Type B pancreatic cell (in vitro differentiated cells): ENCODE measurements at places on chromosomes 11 and 22.

DNA sequence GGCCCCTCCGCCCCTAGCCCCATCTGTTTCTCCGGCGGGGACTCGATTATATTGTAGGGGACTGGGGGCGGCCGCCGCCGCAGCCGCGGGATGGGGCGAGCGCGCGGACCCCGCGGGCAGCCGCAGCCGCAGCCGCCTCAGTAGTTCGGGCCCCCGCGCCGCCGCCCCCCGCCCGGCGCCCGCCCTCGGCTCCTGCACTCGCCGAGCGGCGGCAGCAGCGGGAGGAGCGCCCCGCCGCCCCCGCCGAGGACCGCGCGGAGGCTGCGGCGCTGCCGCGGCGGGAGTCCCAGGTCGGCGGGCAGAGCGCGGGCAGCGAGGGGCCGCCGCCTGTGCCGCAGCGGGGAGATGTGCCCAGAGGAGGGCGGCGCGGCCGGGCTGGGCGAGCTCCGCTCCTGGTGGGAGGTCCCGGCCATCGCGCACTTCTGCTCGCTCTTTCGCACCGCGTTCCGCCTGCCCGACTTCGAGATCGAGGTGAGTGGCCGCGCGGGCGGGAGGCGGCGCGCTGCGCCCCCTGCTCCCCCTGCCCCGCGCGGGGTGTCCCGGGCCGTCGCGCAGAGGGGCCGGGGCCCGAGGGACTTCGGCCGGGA is at the start of gene CECR2:
CECR2 (plus strand) TSS at position 22 of the 587 bp plus-strand sequence; CDS start at position 346, 324 bp downstream.
- peak; percentile 80 for DNase-seq

- DNase-seq, result peak; percentile 52
Observed at GRCh38 chr11:120179057-120179672, 31.7 kb upstream of the OAF start.

- no peak for DNase-seq
Observed at GRCh38 chr11:117833401-117833891, 8.9 kb upstream of the FXYD2 start.

- DNase-seq, result no peak
Observed at GRCh38 chr11:88507771-88508417, 170.4 kb upstream of the CTSC start.

GRCh38 chr22:29388759-29389090 is 355 bp upstream of the AP1B1 start:
- no peak for DNase-seq

GRCh38 chr22:40651057-40651456 is 14.5 kb upstream of the MRTFA start:
- no peak for DNase-seq

- DNase-seq, result no peak
Observed at GRCh38 chr11:92628401-92629292, 340.8 kb upstream of the MTNR1B start.

- DNase-seq, result no peak
Observed at GRCh38 chr22:44547371-44547770, 49.3 kb upstream of the RTL6 start.

GRCh38 chr22:44935724-44936123 is 74.1 kb downstream of the PHF21B start:
- no peak for DNase-seq

DNA sequence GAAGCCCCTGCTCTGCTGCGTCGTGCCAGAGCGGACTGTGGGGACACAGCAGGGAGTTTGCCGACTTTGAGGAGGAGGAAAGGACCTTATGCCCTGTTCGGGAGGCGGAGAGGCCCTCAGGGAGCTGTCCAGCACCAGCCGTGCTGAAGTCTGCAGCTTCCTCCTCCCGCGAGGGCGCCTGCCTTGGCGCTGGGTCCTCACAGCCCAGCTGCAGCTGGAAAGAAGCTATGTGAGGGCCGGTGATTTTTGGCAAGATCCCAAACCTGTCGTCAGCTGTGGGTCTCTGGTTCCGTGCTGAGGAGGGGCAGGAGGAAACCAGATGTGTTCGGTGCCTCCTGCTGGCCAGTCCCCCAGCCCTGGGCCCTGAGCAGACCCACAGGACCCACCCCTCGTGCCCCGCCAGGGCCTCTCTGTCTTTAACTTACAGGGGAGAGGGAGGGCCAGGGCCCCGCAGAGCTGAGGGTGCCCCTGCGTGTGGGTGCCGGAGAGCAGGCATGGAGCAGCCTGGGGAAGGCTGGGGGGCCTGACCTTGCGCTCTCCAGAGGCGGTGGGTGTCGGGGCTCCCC is 12.0 kb downstream of the BRSK2 start:
- DNase-seq, result peak; percentile 90

DNA sequence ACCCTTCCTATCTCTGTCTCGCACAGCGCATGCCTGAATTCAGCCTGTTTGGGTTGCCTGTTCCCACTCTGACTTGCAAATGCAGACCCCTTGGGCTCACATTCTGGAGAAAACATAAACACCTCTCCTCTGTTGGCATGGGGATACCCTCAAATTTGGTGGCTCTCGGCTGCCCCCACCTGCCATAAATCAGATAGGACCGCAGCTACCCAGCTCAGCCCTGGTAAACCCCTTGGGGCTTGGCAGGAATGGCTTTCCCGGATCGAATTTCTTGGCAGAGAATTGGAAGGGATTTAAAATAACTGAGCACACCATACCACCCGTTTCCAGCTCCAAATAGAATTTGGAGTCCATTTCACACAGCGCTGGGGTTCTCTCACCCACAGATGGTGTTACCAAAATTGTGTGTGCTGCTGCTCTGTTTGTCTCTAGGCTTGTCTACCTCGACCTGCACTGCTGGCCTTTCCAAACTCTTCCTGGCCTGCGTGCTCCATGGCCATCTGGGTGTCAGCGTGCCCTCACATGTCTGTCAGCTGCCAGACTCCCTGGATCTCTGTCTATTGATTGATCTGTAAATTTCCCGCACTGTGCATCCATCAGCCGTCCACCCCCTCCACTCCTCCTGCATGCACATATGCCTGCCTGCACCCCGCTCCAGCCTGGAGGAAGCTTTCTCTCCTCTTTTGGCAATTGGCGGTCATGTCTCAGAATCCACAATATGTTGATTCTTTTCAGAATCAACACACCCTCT is 134.0 kb downstream of the NTM start:
- no peak for DNase-seq

DNA sequence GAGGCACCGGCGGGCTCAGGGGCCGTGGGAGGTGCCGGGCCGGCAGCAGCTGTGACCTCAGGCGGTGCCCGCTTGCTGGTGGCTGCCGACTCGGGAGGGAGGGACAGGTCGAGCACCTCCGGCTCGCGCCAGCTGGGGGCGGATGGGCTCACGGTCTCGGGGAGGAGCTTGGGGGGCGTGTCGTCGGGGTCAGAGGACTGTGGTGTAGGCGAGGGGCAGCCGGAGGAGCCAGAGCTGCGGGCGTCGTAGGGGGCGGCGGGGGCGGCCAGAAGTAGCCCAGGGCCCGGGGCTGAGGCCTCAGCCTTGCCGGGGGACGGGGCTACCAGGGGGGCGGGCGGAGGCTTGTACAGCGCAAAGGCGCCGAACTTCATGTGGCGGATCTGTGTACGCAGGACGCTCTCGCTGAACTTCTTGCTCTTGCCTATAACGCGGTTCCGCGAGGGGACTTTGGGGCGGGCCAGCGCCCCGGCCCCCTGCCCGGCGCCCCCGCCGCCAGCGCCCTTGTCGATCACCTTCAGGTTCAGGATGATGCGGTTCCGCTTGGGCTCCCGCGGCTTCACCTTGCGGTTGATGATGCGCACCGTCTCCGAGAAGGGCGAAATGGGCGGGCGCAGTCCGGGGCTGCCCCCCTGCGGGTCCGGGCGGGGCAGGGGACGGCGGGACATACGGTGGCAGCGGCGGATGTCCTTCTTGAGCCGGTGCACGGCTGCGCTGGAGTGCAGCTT is 5.5 kb downstream of the CBX6 start:
- DNase-seq, result no peak

DNA sequence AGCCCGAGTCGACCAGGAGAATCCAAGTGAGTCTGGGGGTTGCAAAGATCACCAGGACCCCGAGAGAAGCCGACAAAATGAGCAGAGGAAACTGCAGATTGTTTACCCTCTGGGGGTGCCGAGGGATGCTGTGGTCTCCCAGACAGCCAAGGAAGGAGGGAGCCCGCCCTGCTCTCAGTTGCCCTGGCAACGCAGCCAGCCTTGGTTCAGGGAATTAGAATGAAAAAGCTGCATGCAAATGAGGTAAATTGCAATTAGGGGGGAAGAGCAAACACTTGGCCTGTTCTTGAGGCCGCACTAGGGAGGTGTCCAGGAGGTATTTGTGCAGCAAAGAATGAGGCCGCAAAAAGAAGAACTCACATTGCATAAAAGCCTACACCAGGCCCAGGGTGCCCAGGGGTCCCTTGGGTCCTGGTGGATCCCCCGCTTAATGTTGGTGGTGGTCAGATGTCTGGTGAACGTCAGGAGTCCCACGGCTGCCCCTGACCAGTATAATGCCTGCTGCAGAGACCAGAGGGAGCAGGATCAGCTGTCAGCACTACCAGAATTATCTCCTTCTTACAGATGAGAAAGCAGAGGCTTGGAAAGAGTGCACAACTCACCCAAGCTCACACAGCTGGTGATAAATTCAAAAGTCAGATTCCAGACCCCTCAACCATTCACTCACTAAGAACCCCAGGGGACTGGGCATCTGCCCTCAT is 40.3 kb upstream of the ATXN10 start:
- no peak for DNase-seq

- no peak for DNase-seq
Observed at GRCh38 chr11:128503245-128503991, 83.9 kb downstream of the ETS1 start.

DNA sequence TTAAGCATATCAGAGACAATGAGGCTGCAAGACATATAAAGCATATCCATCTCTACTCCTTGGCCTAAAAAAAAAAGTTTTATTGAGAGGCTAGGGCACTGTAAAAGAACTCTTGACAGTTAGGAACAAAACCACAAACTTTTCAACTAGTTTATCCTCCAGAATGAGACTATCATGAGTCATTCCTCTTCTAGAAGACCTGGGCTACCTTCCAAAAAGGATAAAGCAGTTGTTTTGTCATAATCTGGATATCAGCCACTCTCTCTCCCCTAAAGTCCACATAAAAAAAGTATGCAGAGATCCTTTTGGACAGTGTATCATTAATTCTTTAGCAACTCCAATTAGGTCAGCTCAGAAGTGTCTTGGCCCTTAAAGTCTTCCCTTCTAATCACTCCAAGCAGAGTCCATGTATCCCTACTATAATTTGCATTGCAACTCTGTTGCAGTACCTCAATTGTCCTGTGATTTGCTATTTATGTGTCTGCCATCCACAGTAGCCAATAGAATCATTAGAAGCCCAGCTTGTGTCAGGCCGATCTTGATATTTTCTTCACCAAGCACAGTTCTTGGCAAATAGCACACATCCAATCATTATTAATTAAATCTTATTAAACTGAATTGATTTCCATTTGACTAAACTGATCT is 10.4 kb downstream of the OR51T1 start:
- DNase-seq, result no peak

DNA sequence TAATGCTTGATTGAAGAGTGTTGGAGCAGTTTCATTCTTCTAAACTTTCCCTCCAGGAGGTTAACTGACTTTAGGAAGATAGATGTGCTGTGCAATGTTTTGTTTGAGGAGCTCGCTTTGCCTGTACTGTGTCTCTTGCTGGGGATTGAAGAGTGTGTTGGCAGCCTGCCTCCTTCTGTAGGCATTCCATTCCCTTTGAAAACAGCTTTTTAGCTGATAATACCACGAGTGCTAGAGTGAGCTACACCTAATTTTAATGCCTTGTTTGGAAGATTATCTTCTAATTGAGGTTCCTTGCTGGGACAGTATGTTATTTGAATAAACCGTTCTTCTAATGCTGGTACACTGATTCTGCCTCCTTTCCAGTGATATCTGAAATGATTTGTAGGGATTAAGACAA is 7.2 kb downstream of the DDX10 start:
- no peak for DNase-seq

DNA sequence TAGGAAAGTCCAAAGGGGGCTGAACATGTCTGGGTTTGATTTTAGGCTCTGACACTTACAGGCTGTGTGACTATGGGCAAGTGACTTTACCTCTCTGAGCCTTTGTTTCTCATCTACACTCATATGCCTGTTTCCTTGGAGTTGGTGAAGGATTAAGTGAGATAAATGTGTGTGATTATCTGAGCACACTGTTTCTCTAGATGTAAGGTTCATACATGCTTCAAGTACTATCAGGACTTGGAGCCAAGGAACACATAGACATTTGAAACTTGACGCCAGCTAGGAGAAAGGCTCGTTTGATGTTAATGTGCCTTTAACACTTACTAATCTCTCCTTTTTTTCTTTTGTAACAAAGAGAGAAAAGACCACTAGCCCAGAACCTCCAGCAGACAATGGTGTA is 9.7 kb downstream of the CRYBB1 start:
- DNase-seq, result no peak

GRCh38 chr11:74018331-74019005 is 9.6 kb upstream of the UCP3 start:
- no peak for DNase-seq

GRCh38 chr11:28514391-28514790 is 406.2 kb downstream of the METTL15 start:
- DNase-seq, result no peak

DNA sequence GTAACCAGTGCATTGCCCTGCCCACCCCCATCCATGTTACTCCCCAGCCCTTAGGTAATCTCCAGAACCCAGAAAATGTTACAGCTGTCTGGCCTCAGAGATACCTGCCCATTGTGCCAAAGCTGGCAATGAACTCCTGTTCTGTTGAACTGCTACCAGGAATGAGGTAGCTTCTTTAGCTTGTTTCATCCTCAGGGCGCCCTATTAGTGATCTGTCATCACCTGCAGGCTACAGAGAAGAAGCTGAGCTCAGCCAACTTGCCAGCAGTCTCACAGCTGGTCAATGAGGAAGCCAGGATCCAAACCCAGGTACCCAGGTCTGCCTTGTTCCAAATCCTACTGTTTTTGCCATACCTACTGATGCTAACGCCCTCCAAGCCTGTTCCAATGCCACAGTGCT is 88.7 kb downstream of the GALNT18 start:
- DNase-seq, result no peak

DNA sequence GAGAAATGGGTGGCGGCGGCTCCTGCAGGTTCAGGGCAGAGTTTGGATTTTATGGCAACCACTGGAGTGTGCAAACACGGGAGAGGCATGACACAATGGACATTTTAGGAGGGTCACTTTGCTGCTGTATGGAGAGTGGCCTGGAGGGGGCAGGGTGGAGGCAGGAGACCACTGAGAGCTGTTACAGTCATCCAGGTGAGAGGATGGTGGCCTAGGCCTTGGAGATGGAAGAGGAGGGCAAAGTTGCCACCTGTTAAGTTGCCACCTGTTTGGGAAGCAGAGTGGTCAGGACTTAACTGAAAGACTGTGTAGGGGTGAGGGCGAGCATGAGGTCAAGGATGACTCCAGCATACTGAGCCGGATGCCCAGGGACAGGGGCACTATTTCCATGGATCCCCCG is 2.3 kb upstream of the RAD9A start:
- no peak for DNase-seq

DNA sequence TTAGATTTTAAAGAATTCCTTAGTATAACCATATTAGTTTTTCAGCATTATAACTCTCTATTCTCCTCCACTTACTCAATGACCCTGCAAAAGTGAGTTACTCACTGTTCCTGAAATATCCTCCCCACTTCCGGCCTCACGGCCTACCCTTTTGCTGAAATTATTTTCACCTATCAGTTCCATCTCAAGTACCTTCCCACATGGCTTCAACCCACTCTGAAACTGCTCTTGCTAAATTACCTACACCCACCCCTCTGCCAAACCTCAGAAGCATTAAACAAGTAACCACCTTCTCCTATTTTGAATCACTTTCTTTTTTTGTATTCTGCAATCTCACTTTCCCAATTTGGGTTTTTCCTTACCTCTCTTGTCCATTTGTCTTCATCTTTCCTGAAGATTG is 37.7 kb downstream of the OR5P2 start:
- DNase-seq, result no peak
